ENCODE measurements at places on chromosomes 2 and 18.
A peak's percentile ranks its signal among the peaks of the same experiment; 100 is the strongest.

- DNase-seq, result peak; percentile 96
These were observed 39.2 kb upstream of the RASGRP3 start for GRCh38 chr2:33437297-33437696.

DNA sequence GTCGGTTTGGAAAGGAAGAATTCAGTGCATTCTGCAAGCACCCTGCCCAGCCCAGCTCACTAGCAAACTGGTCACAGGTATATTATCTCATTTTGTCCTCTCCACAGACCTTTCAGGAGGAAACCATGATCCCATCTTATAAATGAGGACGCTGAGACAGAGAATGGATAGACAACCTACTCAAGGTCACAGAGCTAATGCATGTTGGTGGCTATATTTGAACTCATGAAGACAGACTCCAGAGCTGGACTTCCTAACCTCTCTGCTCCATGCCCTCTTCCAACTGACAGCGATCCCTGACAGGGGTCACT, 29.5 kb downstream of the SERPINB5 start:
- no peak for DNase-seq

DNA sequence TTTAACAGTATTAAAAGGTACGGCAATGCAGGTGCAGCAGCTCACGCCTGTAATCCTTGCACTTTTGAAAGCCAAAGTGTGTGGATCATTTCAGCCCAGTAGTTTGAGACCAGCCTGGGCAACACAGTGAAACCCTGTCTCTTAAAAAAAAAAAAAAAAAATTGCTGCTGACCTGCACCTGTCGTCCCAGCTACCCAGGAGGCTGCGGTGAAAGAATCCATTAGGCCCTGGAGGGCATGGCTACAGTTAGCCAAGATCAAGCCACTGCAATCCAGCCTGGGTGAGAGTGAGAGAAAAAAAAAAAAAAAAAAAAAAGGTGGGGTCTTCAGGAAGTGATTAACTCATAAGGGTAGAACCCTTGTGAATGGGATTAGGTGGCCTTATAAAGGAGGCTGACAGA, 12.8 kb downstream of the CUL3 start:
- DNase-seq, result no peak

DNA sequence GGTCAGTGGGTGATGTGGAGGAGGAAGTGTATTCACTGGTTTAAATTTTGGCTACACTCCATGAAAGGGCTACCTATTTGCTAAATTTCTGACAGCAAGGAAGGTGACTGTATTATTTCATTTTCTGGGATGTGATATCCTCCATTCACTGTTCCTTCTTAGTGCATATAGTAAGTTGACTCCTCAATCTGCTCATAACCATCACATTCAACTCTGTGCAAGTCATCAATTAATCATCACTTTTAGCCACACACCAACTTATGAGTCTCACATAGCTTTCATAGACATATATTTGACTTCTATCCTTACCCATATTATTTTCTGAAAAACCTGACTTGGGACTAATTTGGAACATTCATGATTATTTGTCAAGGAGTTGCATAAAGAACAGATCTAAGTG, 16.9 kb downstream of the KLHL41 start:
- no peak for DNase-seq

DNA sequence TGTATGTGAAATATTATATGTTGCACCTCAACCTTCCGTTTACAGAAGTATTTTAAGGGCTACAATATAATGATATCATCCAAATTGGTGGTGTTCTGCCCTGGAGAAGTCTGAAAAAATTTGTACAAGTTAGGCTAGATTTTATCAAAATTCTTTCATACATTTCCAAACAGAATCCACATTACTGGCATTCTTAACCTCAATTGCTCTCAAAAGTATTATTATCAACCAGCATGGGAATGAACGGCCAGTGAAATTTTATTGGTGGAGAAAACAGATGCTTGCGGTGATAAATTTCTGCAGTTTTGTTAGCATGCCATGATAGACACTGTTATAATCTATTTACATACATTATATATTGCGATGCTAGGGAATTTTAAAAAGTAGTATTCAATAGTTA, 88.3 kb upstream of the TFPI start:
- DNase-seq, result no peak

GRCh38 chr2:108454440-108454839, 5.4 kb downstream of the GCC2 start:
- DNase-seq, result no peak

DNA sequence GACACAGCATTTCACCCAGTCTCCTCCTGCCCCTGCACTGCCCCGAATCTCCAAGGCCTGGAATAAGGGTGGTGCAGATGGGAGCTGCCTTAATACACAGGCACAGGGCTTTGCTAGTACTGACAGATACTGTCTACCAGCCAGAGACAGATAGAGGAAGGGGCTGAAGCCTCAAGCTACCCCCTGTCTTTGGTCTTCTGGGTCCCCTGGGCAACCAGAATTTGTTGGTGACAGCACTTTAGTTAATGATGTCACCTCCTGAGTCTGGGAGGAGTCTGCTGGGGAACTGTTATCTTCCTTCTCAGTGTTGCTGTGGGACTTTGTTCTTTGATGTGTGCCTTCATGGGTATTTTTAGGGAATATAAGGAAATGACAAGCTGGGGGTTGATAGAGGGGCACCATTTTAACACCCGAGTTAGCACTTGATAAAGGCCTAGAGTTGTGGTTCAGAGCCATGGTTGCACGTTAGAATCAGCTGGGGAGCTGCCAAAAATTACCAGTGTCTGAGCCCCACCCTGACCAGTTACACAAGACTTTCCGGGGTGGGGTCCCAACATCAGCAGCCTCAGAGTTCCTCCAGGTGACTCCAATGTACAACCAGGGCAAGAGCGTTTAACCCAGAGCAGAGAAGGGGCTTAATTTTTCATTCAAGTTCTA, 136.8 kb downstream of the SMAD7 start:
- DNase-seq, result no peak

DNA sequence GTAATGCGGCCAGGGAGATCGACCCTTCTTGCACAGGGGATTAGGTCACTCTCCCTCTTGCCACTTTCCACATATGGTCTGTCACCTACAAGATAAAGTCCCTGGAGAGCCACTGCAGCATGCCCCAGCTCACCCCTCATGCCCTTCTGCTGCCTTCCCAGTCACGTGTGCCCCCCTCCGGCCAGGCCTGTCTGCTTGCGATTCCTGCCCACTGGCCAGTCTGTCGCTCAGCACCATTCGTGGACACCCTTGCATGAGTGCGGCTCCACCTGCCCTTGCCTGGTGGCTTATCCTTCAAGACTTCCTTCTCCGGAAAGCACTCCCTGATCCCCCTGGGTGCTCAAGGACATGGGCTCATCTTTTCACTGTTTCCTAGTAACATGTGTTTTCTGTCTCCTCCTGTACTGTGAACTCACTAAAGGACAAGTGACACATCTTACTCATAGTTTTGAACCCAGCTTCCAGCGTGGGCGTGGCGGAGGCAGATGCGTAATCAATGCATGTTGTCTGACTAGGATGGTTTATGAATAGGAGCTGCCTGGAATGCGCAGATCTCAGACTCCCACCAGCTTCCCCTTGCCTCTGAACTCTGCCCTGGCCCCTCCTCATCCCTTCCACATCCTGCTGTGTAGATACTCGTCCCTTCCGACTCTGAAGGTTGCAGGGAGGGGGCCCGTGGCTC, 7.8 kb upstream of the NT5DC4 start:
- peak; percentile 42 for DNase-seq

DNA sequence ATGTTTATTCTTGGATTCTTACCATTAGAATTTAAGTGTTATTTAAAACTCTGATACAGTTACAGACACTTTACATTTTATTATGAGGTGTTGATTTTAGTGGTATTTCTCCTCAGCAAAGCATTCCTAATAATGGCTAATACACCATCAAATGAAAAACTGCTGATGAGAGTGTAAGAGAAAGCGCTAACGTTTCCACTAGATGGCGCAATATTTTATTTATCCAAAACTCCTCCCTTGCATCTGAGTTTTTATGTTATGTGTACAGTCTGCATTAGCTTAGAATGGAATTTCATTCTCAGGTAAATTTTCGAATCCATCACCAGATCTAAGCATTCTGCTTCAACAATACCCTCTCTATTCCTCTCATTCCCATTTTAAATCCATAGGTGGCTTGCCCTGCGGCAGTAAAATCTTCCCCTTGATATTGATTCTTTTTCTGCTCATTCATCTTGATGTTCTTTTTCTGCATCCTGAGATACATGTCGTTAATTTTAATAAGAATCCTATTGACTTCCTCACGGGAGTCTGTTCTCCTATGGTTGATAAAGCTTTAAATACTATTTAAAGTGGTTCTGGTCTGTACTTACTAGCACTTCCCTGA, 53.9 kb downstream of the PRKRA start:
- DNase-seq, result no peak

- DNase-seq, result no peak
These were observed 409.0 kb downstream of the XIRP2 start for GRCh38 chr2:167297292-167297691.

- no peak for DNase-seq
These were observed 151.0 kb upstream of the GATA6 start for GRCh38 chr18:22018366-22018765.

DNA sequence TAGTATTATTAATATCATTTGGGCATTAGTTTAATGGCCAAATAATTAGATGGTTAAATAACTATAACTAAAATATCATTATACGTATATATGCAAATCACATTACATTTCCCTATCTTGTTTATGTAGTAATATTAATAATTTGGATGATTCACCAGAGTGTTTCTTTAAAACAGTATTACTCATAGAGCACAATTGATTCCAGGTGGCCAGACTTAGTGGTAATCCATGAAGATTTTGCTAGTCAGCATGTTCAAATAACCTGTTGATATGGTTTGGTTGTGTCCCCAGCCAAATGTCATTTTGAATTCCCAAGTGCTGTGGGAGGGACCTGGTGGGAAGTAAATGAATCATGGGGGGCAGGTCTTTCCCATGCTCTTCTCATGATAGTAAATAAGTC, 782.3 kb downstream of the LRP1B start:
- no peak for DNase-seq

DNA sequence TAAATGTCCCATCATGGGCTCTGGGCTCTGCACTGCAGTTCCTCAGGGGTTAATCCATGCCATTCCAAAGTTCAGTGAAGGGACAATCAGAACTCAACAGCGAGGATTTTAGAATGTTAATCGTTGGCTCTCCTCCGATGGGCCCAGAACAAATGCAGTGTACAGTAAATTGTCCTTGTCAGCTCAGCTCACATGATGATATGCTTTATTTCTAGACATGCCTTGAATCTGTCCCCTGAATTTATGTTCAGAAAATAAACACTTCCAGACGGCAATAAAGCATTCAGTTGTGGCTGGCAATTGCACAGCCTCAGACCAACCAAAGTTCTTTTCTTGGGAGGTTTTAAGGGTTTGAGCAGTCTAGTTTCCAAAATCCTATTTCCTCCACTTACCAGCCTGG, 981.2 kb downstream of the BCL11A start:
- DNase-seq, result no peak

DNA sequence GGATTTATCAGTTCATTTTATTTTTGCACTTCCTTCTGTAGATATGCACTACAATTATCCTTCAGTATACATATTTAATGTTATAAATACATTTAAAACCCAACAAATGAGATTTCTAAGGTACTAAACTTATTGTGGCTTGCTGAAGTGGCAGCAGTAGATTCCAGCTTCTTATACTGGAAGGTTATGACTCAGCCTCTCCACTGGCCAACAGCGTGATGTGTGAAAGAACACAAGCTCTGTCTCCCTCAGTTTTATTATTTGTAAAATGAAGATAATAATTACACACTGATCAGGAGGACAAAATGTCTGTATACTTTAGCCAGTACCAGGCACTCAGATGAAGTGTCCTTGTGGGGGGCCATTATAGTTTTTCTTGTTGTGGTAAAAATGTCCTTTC, 1147.1 kb downstream of the CNTNAP5 start:
- DNase-seq, result no peak

GRCh38 chr2:111678161-111678560, 205.8 kb downstream of the ANAPC1 start:
- DNase-seq, result no peak

DNA sequence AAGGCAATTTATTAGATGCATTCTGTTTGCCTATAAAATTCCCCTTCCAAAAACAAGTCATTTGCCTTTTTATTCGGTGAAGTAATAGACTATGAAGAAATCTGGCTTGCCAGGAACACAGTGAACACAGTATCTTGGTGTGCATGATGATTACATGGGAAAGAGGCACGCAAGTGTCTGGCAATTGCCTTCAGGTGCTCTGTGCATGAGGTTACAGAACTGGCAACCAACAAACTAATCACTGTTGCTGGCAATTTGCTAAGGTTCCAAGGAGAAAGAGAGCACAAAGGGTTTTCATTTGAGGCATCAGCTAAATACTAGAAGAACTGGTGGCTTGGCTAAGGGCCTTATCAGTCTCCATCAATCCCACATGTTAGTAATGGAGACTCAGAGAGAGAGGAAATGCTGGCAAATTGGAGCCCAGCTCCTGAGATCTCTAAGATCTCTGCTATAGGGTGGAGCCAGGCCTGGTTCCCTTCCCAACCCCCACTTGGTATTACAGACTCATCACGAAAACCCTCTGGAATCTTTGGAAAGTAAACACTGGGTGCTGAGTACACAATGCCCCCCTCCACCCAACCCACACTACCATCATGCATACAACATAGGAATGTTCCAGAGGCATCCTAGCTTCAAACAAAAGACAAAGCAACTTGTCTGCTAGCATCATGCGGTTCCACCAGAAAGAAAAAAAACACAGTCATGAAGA, 10.4 kb downstream of the RNF152 start:
- no peak for DNase-seq

GRCh38 chr2:62974999-62975398, 75.6 kb upstream of the OTX1 start:
- no peak for DNase-seq

DNA sequence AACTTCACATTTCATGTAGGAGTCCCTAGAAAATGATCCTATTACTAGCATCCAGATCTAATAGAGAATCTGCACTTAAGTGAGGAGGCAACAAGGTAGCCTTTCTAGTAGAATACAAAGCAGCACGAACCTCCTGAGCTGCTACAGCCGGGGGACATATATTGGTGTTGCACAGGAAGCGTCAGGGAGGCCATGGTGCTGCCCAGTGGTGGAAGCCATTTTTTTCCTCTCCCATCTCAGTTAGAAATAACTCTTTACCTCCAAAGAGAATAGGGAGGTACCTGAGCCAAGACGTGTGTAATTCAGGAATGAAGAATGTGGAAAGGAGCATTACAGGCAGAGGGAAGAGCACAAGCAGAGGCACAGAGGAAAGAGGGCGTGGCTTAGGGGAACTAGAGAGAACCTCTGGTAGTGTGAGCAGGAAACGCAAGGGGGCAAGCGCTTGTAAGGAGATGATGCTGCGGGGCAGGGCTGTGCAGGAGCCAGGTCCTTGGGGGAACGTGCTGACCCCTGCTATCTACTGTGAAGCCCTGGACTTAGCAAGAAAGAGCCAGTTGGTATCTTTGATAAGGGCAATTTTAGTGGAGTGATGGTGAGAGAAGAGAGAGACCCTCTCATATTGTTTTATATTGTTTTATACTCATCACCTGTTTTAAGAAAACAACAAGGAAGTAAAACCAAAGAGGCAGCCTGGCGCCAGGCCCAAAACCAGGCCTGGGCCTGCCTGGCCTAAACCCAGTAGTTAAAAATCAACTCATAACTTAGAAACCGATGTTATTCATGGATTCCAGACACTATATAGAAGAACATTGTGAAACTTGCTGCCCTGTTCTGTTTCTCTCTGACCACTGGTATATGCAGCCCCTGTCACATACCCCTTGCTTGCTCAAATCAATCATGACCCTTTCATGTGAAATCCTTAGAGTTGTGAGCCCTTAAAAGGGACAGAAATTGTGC, 50.0 kb upstream of the TTC39C start:
- no peak for DNase-seq
